Activated gamma-delta T cell treated with Interleukin-2 at 50 U/mL for 16 hours (primary cell): ENCODE measurements at places on chromosomes 16 and 17.

- DNase-seq: no peak
Measured at GRCh38 chr17:4180791-4181190, 37.8 kb downstream of the CYB5D2 start.

- no peak for DNase-seq
Measured at GRCh38 chr17:32541640-32542039, 54.8 kb downstream of the CDK5R1 start.

DNA sequence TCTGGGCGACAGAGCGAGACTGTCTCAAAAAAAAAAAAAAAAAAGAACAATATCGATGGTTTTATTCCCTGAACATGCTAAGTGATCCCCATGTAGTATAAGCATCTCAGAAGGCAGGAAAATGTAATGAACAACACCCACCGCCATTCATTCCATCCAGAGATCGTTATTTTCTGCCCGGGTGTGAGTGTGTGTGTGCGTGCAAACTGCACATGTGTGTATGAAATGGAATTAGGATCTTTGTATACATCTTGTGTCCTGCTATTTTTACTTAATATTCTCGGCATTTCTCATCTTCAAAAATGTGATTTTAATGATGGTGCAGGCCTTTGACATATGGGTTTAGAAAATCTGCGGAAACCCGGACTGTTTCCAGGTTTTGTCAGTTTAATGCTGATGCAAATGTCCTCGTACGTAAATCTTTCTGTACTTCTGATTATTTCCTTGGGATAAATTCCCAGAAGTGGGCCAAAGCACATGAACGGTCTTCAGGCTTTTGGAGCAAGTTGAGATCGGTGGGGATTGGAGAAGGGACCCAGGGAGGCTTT is 254.8 kb downstream of the SEC14L1 start:
- no peak for DNase-seq

GRCh38 chr17:27466743-27467375 is 10.6 kb downstream of the KSR1 start:
- DNase-seq: peak; percentile 29

DNA sequence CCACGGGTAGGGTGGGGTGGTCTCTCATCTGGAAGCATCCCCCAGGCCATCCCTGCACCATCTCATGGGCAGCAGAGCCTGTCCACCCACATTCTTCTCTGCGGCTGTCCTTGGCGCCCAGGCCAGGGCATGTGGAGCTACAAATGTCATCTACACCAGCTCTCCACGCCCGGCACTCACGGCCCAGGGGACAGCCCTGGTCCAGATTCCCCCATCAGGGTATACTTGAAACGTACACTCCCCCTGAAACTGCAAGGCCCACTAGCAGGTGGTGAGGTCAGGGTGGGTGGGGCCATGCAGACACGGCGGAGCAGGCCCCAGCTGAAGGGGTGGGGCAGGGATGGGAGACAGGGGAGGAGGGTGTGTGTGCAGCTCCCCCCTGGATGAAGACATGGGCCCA is 3.2 kb upstream of the SOX8 start:
- no peak for DNase-seq

DNA sequence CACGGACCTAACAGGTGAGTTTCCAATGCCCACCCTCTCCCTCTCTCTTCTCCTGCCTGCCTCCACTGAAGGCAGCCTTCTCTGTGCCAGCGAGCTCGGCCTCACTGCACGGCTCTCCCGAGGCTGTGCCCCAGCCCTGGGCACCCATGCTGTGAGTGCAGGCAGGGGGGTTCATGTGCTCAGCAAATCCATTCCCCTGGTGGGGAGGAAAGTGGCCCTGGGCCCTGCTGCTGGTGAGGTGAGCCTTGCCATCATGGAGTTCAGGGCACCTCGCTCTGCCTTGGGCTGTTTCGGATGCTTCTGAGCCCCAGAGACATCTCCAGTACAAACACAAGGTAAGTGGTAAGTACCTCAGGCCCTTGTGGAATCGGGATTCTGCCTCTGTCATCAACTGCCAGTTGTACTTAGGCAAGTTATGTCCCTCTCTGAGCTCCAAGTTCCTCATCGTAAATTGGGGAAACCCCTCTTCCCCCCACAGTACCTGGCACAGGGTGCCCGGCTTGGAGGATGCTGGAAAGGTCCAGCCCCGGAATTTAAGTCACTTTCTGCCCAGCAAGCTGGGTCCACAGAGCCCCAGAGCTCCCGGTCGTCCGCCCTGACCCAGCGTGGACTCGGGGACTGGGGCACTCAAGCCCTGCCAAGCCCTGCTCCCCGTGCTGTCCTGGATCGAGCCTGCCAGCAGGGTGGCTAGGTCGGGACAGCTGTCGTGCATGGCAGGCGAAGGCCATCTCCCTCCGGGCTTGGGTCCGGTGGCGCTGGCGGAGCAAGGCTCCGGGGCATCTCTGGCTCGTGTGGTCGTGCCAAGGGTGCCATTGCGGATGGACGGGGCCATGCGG is 684 bp upstream of the NUDT16L1 start:
- DNase-seq: no peak

GRCh38 chr16:49355933-49356665 is 17.5 kb upstream of the C16orf78 start:
- DNase-seq: no peak

GRCh38 chr17:50766222-50767023 is 895 bp downstream of the ANKRD40CL start:
- no peak for DNase-seq
